Kidney tubule cell (primary cell): ENCODE measurements at places on chromosomes 7 and 10.

GRCh38 chr7:7569615-7570014 lies 2.9 kb downstream of the MIOS start:
- DNase-seq = peak; percentile 70

- no peak for DNase-seq
These were observed 11.4 kb downstream of the CDHR3 start for GRCh38 chr7:105974471-105974870.

DNA sequence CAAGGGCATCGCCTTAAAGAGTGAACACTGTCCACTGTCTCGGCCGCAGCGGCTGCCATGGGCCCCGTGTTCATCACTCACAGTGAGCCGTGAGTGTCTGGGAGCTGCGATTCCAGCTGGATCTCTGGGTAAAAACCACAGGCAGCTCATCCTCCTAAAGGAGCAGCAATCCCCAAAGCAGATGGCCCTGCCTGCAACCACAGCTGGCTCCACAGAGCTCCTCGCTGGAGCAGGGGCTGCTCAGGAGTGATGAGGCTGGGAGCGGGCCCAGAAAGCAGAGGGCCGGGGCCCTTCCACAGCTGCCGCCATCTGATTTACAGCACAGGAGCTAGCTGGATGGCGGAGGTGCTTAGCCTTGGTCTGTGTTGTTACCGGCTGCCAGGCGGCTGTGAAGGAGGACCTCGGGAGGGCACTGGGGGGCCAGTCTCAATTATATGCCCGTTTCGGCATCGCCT lies 6.6 kb upstream of the TMEM184A start:
- no peak for DNase-seq

GRCh38 chr7:19377611-19378344 lies 232.6 kb upstream of the FERD3L start:
- DNase-seq = no peak

- DNase-seq = no peak
These were observed 42.6 kb downstream of the ZNF273 start for GRCh38 chr7:64945503-64946175.

- no peak for DNase-seq
These were observed 481.6 kb downstream of the TNS3 start for GRCh38 chr7:47100148-47100816.

GRCh38 chr7:111089822-111090426 lies 1.0 kb upstream of the LRRN3 start:
- DNase-seq = peak; percentile 64

- DNase-seq = peak; percentile 79
These were observed 1.0 kb downstream of the ACSL5 start for GRCh38 chr10:112374724-112375541.

- no peak for DNase-seq
These were observed 22.6 kb upstream of the TRIM8 start for GRCh38 chr10:102621443-102622325.

GRCh38 chr10:132443605-132443982 lies 46.6 kb downstream of the PWWP2B start:
- peak; percentile 45 for DNase-seq

DNA sequence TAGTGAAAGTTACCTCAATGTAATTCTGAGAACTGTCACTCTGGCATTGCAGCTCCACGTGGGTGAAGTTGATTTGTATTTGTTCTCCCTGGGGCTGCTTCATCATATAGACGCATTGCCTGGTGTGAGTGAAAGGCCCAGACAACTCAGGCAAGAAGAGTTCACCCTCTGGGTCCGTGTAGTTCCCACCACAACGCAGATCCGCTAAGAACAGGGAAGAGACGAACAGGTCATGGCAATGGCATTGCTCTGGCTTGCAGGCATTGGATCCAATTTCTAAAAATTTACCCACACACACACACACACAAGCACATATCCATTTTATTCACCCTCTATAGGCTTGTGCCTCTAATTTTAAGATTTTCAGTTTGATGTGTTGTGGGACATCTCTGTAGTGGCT lies 45.4 kb downstream of the CUBN start:
- no peak for DNase-seq
